ENCODE measurements at places on chromosomes 6 and 20.
A peak's percentile ranks its signal among the peaks of the same experiment; 100 is the strongest.

DNA sequence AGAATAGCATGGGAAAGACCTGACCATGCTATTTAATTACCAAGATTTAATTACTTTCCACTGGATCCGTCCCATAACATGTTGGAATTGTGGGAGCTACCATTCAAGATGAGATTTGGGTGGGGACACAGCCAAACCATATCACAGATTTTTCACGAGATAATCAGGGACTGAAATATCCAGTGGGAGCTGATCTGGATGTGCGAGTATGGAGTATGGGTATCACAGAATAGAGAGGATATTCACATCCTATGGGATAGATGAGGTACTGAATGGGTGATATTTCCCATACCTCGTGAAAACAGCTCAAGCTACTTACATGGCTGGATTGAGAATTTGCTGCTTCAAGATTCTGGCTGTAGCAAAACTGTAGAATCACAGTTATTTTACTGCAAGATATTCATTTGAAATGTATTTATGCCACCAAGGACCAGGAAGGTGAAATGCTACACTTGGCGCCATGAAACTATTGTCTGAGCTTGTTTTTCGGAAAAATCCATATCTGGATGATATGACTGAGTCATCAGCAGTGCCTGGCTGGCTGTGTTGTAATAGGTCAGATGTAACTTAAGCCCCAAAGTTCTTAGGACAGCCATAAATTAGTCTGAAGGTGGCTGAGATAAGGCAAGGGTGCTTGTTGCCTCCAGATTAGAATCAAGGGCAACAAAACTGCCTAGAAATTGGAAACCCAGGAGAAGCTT is 29.8 kb downstream of the KCNS1 start:
- peak; percentile 26 for DNase-seq

DNA sequence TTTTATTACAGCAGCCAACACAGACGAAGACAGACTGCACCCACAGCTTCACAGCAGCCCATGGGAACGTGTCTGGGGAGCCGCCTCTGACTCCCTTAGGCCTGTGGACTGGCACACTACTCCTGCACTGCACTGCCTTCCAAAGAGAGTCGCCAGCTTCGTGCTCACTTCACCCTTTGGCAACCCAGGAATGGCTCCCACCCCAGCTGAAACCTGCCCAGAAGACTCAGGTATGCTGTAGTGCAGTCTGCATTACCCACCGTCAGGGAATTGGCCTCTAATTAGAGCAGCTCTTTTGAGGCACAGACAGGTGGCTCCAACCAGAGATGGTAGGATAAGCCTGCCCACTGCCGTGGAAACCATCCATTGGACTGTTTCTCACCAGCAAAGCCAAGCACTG is 39.9 kb upstream of the FRMD1 start:
- DNase-seq = no peak

- no peak for DNase-seq
Measured at GRCh38 chr6:47042275-47042791, at the start of gene ADGRF1. TSS of gene ADGRF1 (minus strand) at chr6:47042332. CDS start at chr6:47029061, 13,271 bp downstream.

DNA sequence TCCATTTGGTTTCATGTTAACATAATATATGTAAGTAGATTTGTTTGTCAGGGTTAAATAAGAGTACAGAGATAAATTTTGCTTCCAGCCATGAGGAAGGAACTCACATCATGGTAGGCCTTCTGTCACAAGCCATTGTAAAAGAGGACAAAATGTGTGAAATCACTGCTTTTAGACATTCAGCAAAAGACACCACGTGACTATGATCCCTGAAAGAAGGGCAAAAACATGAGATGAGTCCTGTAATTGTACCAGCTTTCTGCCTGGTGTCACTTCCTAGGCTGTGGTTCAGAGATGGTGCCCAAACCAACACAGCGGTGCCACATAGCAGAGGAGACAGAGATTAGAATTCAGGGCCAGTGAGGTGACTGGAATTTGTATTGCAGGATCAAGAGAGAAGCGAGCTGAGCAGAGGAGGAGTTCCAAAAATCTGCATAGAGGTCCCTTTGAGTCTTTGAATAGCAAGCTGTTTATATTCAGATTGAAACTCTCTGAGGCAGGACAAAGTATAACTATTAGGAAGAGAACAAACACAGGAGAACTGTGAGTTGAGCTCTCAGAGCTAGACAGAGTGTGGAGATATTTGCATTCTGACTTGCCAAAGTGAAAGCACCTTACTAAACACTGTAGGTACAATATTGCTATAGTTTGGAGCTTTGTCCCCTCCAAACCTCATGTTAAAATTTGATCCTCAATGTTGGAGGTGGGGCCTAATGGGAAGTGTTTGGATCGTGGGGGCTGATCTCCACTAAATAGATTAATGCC is 52.6 kb upstream of the PDE7B start:
- no peak for DNase-seq

DNA sequence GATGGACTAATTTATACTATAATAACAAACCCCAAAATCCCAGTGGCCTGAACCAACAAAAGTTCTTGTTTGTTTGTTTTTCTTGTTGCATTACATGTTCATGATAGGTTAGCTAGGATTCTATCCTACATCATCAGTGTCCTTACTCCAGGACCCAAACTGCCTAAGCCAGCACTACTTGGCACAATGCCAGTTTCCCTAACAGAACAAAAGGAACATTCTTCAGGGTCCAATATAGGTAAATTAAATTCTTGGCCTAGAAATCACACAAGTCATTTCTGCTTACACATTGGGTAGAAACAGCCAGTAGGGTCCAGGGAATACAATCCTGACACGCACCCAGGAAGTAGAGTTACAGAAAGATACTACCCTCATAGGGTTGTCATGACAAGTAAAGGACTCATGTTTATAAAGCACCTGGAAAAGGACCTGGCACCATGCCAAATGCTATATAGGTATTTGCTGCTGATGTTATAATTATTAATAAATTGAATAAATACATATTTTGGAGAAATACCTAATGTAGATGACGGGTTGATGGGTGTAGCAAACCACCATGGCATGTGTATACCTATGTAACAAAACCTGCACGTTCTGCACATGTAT is 38.8 kb downstream of the RCAN2 start:
- no peak for DNase-seq

DNA sequence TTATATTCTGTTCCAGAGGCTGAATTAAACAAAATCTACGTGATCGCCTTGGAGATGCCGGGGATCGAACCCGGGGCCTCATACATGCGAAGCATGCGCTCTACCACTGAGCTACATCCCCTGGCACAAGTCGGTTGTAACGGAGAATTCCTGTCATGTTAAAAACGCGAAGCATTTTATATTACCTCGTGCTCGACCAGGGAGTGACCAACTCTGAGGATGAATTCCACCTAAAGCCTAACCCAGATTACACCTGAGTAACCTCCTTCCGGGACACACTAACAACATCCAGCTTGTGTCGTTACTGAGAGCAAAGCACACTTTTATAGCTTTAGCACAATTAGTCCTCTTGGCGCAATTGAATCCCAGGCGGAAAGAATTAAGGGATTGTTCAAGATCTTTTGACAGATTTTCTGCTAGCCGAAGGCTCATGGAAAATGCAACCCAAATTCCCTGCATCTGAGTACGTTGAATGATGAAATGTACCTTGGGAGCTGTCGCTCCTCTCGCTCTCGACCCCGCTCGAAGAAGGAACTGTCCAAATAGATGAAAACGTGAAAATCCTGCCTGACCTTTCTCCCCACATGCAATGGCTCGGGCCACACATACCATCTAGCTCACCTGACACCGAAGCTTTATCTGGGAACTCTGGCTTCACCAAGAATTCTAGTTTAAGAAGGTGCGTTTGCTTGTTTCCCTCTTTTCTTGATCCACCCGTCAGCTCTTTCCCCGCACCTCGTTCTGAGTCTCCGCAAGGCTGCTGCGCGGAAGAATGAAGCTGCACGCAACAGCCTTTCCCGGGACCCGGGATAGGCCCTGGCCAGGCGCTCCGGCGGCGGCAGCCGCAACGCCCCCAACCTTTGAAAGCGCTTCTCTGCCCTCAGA is 148.3 kb downstream of the GPX5 start:
- DNase-seq = peak; percentile 71

- peak; percentile 95 for DNase-seq
Measured at GRCh38 chr6:148857798-148858390, 111.1 kb downstream of the UST start.

DNA sequence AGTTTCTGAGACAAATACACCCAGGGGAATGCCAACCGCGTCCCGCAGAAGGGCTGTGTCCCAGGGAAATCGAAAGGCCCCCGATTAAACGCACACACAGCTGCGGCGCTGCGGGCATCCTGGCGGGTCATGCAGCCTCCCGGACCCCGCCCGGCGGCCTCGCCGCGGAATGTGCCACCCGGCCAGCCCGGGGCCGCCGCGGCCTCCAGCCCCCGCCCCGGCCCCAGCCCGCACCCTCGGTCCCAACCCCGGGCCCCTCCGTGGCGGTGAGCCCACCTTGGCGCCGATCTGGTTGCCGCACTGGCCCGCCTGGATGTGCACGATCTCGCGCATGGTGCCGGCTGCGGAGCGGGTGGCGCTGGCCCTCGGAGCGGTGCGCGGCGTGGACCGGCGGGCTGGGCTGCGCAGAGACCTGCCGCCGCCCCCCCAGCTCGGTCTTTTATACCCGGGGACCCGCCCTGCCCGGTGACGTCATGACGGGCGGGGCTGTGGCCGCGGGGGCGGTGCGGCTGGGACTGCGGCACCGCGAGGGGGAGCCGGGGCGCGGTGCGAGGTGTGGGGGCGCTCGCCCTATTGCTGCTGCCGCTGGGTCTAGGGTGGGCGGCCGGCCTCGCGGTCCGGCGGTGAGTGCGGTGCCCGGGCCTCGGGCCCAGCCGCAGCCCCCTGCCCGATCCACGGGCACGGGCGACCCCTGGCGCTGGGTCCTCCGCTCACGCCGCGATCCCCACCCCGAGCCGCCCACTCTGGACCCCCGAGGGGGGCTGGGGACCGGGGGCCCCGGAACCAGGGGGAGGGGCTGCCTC is at the start of gene TUBB2A:
TSS of gene TUBB2A (minus strand) at position 414 of the 803 bp plus-strand sequence. CDS start at position 333, 81 bp downstream.
- peak; percentile 78 for DNase-seq

DNA sequence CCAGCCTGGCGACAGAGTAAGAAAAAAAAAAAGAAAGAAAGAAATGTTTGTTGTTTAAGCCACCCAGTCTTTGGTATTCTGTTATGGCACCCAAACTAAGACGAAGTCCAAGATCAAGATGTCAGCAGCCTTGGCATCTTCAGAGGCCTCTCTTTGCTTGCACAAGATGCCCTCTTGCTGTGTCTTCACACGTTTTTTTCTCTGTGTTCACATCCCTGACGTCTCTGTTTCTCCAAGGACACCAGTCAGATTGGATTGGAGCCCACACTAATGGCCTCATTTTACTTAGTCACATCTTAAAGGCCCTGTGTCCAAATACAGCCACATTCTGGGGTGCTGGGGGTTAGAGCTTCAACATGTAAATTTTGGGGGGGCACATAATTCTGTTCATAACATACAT is 380.9 kb downstream of the GJA1 start:
- DNase-seq = no peak

GRCh38 chr20:4901031-4901818 is 100.1 kb downstream of the SLC23A2 start:
- DNase-seq = no peak

DNA sequence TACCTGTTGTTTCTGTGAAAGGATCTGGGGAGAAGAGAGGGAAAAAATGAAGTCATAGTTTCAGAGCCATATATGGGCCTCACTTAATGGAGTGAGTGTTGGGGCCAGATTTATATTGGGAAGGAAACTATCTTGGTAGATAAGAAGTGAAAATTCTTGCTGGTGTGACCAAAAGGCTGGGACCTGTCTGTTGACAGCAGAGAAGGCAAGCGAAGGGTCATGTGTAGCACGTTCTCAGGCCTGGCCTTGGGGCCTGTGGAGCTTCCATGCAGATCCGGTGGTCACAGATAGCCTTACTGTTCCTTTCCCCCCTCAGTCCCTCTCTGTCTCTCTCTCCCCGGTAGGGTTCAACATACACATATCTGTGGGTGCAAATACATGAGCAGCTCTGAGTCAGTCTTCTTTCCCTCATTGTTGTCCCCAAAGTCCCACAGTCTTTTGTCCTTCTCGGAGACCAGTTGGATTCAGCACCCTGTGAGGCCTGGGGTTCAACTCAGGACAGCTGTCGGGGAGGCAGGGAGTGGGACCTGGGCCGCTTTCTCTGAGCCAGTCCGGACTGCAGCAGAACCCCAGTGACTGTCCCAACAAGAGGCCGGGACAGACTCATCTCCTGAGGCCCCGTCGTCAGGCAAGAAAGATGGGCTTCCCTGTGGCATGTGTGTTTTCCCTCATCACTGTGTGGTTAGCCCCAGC is 34.6 kb downstream of the PPP1R14C start:
- no peak for DNase-seq

DNA sequence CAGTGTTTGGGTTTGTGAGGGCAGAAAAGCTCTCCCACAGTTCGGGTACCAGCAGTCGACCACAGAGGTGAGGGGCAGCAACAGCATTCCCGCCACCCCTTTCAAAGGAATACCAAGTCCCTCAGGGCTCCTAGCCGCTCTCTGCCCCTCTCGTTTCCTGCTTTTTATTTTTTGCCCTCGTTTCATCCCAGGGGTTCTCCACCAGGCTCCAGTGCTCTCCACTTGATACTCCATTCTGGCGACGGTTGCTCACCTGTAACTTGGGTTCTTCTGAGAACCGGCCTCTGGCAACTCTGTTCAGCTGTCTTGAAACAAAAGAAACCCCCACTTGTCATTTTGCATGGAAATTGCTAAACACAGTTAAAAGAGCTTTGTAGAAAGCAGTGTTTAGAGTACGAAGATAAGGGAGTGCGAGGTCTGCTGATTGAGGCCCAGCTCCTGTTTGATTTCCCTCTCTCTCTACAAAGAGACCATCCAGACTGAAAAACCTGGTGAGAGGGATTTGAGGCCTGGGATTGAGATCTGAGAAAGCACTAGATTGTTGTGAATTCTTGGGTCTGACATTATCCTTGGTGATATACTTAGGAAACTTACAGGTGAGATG is 28.7 kb downstream of the IGF2R start:
- no peak for DNase-seq

DNA sequence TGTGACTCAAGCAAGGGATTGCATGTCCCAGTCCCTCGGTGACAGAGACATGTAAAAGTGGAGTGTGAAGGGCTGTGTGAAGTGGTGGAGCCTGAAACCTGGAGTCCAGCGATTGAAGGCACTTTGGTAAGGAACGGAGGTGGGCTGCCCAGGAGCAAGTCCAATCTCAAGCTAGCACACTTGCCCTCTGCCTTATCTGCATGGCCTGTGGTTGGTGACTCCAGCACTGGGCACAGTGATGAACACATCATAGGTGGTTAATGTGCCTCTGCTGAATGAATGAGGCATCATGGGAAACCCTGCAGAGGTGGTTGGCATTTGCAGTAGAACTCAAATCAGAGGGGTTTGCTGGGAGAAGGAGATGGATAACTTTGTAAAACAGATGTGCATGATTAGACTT is 14.9 kb upstream of the ULBP3 start:
- no peak for DNase-seq

GRCh38 chr20:57795977-57796560 is 86.3 kb upstream of the PMEPA1 start:
- no peak for DNase-seq

- DNase-seq = no peak
Measured at GRCh38 chr6:114514170-114514569, 171.3 kb upstream of the HS3ST5 start.

- no peak for DNase-seq
Measured at GRCh38 chr6:15948930-15949900, 179.7 kb upstream of the MYLIP start.
